A549 (cell line): ENCODE measurements at places on chromosomes 16 and 17. TPM values are rescaled to one million over a fixed set of nuclear protein-coding genes. Genes with fewer than 3 reads are reported as not detected.

DNA sequence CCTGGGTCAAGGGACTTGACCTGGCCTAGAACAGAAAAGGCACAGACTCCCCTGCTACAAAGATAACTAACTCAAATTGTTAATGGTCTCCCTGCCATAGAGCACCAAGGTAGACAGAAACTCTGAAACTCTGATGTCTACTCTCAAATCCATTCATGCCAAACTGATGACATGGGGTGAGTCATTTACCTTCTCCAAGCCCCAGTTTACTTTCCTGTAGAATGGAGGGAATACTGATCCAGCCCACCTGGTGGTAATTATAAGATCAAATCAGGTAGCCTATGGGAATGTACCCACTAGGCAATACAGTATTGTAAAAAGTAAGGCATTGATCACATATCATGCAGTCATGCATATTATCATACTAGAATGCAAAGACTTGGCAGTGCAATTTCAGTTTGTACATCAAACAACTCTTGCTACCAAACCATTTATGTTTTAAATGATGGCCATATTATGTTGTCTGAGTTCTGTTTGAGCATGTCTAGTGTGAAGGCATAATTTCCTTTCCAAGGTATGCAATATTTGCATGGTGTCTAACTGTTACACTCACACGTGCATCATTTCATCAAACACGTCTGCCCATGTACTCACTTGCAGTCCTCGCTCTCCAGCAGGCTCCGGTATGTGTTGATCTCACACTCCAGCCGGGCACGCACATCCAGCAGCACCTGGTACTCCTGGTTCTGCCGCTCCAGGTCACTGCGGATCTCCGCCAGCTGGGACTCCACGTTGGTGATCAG lies 3.0 kb downstream of the KRT31 start:
- no peak for DNase-seq

The LHX1 gene
- polyA plus RNA-seq = 1.5 to 2.2 TPM (median 2.2 TPM) in 3 replicates

- DNase-seq = no peak
These were observed 17.6 kb downstream of the WWP2 start for GRCh38 chr16:69779724-69780123.

The UMOD gene
- not detected in 3 replicates for polyA plus RNA-seq

GRCh38 chr16:75534560-75535205 lies 1.2 kb downstream of the CHST5 start:
- DNase-seq = no peak

GRCh38 chr17:70119545-70119944 lies 44.5 kb downstream of the KCNJ16 start:
- no peak for DNase-seq

DNA sequence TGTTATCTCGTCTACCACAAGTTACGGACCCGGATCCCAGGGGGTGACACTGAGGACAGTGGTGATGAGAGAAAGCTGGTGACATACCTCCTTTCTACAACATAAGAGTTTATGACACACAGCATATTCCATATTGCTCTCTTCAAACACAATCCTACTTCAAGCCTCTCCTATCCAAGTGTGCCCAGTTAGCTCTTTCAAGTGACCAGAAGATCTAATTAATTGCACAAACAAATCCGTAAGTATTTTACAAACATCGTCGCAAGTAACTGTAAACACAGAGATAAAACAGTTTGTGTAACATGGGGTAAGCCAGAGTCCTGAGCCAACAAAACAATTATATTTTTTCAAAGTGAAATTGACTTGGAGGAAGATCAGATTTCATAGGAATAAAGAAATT lies 235.0 kb downstream of the CHD9NB start:
- no peak for DNase-seq

The ZNF688 gene
- 4.6 to 5.4 TPM (median 4.8 TPM) in 3 replicates for polyA plus RNA-seq

DNA sequence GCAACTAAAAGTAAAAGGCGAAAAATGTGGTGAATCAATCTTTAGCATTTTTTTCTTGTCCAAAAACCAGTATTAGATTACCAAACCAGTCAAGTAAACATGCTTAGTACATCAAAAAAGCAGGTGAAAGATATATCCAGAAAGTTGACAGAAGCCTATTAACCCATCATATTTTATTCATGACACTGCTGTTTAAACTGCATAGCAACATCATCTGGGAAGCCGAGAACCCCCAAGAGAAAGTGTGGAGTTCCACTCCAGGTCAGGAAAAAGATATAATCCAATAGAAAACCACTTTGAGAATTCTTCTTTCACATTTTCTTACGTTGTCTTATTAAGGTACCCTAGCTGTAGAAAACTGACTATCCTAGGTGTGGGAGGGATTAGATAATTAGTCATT lies 466.8 kb upstream of the CDH8 start:
- no peak for DNase-seq
